ENCODE measurements at places on chromosomes 12 and 14.

DNA sequence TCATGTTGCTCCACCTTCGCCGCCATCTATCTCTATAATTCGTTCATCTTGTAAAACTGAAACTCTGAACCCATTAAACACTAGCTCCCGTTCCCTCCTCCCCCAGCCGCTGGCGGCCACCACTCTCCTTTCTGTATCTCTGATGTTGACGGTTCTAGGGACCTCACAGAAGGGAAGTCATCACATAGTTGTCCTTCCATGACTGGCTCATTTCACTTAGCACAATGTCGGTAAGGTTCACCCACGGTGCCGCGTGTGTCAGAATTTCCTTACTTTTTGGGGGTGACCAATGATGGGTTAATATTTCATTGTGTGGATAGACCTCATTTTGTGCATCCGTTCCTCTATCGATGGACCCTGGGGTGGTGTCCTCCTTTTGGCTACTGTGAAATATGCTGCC is 2.0 kb upstream of the CACNA2D4 start:
- no peaks in the 10 kb centered on the region for H3K4me1 ChIP-seq
- no peak overlapping the region for H3K4me3 ChIP-seq
- H3K27me3 ChIP-seq: peaks cover 15% of the 10 kb centered on the region
- no peak overlapping the region for H3K27ac ChIP-seq
- no peaks in the 10 kb centered on the region for H3K36me3 ChIP-seq

- H3K27me3 ChIP-seq: peaks cover 93% of the 10 kb centered on the region
- H3K36me3 ChIP-seq: peaks cover 1% of the 10 kb centered on the region
- H3K4me3 ChIP-seq: no peak overlapping the region
- no peak overlapping the region for H3K27ac ChIP-seq
- peaks cover 1% of the 10 kb centered on the region for H3K4me1 ChIP-seq
Observed at GRCh38 chr12:117489671-117490070, 128.2 kb upstream of the NOS1 start.

DNA sequence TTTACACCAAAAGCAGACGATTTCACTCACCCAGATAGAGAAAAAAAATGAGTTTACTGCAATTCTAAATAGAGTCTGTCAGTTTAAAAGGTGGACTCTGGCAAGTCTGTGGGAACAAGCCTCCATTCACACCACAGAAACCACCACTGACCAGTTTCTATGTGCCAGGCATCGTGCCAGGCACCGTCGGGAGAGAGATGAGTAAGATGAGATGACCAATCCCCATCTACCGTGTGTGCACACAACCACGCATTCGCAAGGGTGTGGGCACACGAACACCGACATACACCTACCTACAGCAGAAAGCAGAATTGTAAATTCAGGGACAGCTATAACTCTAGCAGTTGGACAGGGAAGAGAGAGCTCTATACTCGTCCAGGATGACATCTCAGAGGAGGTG is 58.3 kb downstream of the PRIMA1 start:
- H3K27ac ChIP-seq: no peak overlapping the region
- H3K27me3 ChIP-seq: no peaks in the 10 kb centered on the region
- peaks cover 1% of the 10 kb centered on the region for H3K36me3 ChIP-seq
- no peaks in the 10 kb centered on the region for H3K4me1 ChIP-seq

GRCh38 chr12:63766498-63766897 is 13.2 kb upstream of the RXYLT1 start:
- H3K36me3 ChIP-seq: no peaks in the 10 kb centered on the region
- H3K27ac ChIP-seq: no peak overlapping the region
- H3K4me1 ChIP-seq: no peaks in the 10 kb centered on the region
- no peak overlapping the region for H3K4me3 ChIP-seq

All from progenitor cell of endocrine pancreas (in vitro differentiated cells).